ENCODE measurements at places on chromosomes 4 and X.

DNA sequence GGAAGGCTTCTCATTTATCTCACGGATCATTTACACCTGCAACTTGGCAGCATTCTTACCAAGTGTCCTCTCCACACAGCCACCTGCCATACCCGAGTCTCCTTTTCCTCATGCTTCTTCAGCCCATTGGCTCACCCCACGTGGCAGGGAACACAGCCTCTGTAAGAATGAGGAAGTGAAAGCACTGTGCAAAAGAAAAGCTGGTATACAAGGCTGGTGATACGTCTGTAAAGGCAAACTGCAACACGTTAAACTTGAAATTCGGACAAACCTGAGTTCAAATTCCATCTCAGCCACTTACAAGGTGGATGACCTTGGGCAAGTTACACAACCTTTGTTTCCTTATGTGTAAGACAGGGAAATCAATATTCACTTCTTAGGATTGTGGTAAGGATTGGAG, 164.0 kb upstream of the RASGEF1B start:
- DNase-seq: no peak

GRCh38 chrX:17590892-17591740, 146.2 kb upstream of the SCML1 start:
- DNase-seq: no peak

GRCh38 chr4:21947791-21948346, 703 bp downstream of the KCNIP4 start:
- DNase-seq: no peak

GRCh38 chr4:5959211-5959982, 58.8 kb downstream of the C4orf50 start:
- DNase-seq: no peak

DNA sequence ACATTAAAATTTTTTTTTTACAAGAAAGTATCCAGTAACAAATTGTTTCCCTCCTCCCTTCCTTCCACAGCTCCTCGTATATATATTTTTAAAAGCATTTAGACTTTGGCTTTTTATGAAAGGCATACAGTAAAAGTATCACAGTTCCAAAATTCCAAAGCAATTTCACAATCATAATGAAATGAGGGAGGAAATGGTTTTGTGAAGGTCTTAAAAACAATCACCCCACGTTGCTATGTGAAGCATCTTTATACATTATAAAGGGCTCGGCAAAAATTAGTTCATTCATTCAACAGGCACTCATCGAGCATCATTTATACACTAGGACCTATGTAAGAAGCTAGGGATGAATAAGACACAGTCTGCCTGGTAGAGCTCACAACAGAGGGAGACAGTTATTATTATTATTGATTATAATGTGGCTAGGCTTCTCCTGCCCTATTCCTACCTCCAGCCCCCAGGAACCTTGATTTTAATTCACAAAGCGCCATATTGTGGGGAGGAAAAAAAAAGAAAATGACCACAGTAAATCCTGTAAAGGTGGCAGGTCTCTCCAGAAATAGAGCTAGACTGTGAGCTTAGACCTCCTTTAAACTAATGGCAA, 239.9 kb downstream of the MAML3 start:
- no peak for DNase-seq

DNA sequence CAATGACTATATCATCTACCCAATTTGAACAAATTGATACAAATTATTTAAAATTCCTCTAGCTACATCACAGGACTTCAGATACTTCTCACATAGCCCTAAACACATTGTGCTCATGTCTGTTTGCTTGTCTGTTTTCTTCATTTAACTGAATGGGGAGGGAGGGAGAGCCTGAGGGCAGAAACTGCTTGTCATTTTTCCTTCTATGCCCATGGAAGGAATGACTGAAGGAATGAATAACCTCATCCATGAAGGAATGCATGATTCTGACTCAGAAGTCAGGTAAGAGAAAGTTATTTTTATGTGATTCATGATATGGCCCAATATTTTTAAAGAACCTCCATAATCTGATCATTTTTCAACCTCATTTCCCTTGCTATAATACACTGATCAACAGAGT, 418.0 kb upstream of the PITX2 start:
- no peak for DNase-seq

DNA sequence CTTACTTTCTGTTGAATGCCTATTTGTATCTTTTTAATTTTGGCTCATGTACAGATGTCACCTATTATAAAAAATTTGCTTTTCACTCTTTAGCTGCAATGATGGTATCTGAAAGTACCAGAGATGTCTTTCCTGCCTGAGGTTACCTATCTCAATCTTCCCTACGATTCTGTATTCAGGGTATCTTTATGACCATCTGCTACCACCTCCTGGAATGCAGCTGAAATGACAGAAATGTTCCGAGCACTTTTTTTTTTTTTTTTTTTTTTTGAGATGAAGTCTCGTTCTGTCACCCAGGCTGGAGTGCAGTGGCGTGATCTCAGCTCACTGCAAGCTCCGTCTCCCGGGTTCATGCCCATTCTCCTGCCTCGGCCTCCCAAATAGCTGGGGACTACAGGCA, 136.4 kb downstream of the REPS2 start:
- DNase-seq: no peak

GRCh38 chr4:169254546-169254983, 16.2 kb downstream of the SH3RF1 start:
- DNase-seq: no peak

DNA sequence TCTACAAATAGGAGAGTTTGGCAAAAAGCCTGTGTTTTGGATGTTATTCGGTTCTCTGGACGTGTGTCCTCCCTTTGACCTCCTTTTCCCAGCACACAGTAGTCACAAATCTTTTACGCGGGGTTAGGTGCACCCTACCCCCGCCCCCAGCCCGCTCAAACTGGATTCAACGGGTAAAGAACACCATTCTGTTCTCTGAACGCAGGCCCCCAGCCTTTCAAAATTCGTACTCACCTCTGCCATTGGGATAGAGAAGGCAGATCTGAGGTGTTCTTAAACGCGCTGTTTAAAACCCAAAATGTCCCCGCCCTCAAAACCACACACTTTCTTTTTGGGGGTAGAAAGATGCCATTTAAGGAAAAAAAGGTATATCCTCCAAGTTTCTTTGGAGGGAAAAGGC, 2.7 kb downstream of the LEF1 start:
- peak; percentile 22 for DNase-seq

DNA sequence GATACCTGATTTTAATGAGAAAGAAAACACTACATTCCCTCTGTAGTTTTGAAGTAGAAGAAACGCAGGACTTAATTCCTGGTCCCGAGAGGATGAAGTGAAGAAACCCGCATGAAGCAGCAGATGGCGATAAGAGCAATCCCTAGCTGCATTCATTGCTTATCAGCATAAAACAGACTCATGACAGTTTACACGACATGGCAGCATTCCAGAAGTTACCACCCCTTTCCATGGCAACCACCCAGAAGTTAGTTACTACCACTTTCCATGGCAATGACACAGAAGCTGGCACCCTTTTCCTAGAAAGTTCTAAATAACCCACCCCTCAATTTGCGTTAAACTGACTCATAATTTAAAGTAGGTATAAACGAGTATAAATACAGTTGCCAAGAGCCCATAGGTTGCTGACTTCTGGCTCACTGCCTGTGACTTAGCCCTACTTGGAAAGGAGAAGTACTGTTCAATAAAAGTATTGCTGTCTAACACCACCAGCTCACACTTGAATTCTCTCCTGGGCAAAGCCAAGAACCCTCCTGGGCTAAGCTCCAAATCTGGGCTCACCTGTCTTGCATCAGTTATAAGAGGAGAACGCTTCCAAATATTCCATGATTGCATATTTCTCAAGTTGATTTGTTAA, 5.5 kb upstream of the XAGE2 start:
- no peak for DNase-seq

DNA sequence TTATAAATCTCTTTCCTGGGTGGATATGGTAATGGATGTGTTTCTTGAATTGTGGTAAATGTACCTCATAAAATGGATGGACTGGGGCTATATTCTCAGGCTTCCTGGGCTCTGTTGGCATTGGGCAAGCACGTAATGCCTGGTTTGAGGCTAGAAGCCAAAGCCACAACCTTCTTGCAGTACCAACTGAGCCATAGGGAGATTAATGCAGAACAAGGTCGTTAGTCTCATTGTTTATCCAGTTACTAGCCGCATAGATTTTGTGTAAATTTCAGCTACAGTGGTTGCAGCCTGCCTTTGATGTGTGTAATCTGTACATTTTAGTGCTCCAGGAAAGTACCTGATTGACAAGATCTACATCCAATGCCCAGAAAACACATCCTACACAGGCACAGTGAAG, 7.2 kb upstream of the LEF1 start:
- no peak for DNase-seq

DNA sequence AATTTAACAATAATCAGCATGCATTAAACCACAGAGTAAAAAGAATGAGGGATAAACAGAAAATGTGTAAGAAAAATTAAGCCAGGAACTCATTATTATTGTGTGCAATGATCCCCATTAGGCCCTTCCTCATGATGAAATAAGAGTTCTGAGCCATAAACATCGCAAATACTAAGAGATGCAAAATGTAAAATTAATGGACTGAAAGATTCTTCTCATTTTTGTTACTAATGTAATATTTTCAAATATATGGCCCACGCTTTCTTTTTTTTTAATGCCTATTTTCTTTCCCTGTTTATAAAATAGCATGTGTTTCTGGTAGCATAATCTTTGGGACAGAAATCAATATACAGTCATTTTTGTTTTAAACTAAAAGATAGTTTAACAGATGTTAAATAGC, 281.0 kb downstream of the PDGFC start:
- no peak for DNase-seq

- DNase-seq: no peak
These were observed 101.6 kb upstream of the MAP9 start for GRCh38 chr4:155478336-155478835.

DNA sequence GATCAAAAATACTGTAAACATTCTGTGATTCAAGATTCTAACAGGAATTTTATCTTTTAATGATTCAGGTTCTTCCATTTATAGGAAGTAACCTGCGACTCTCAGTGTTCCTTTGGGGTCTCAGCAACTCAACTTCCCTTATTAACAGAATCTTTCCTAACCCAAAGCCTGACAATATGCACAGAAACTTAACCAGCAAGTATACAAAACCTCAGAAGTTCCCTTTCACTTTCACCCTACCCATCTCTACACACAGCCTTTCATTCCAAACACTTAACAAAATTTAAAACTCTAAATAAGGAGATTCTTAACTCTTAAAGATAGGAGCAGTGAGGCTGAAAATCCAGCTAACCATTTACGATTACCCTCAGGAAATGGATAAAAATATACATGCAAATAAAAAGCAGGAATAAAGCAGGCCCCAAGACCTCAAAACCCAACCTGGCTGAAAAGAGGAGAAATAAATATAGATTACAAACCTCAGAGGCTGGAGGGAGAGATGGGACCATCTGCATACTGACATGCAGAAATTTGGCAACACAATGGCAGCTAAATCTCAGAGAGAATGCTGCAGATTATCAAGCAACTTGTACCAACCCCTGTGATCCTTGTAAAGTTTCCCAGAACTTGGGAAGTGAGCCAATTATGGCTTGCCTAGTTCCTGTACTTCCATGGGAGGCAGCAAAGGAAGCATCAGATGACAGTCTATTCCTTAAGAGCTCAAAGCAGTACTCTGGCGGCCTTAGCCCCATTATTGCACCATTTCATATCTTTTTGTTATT, 101.0 kb downstream of the ATP11C start:
- no peak for DNase-seq

DNA sequence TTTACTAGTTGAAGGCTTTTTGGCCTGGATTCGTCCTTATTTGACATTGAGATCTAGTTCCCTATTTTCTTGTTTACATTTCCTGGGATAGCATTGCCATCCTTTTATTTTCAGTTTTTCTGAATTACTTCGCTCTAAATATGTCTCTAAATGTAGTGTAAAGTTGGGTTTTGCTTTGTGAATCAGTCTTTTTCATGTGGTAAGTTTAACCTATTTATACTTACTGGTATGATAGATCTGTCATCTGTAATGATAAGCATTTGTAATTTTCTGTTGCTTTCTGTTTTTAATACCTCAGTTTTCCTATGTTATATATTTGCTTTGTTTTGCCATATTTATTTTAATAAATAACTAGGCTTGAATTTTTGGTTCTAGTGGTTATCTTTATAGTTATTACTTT, 6.7 kb downstream of the PDK3 start:
- DNase-seq: no peak

GRCh38 chr4:6926081-6926480, 16.5 kb downstream of the TBC1D14 start:
- DNase-seq: no peak

GRCh38 chr4:112753333-112753732, 116.4 kb downstream of the LARP7 start:
- DNase-seq: no peak

- no peak for DNase-seq
These were observed 120.0 kb downstream of the LUZP4 start for GRCh38 chrX:115409551-115409950.

- no peak for DNase-seq
These were observed 41.3 kb downstream of the KIF4A start for GRCh38 chrX:70331161-70331560.

DNA sequence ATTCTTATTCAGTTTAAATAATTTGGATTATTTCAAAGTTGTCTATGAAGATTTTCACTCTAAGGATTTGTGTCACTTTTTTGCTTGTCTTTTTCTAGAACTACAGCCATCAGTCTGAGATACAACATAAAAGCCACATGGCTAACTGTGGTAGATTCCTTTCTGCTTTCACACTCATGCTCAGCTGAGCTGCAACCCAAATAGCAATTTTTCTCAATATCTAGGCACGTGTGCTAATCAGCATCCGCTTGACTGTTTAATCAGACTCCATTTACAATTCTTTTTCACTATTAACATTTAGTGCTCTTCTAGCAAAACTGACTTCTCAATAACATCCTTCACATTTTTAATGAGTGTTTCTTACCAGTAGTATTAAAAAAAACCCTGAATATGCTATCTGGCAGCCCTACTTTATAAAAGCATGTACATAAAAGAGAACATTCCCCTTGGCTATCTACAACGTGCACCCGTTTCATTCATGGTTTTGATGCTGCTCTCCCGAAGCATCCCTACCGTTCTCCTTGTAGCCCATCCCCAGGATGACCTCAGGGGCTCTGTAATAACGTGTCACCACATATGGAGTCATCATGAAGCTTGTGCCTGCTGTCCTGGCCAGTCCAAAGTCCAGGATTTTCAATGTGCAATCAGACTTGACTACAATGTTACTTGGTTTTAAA, 259.2 kb downstream of the MAPK10 start:
- DNase-seq: no peak

DNA sequence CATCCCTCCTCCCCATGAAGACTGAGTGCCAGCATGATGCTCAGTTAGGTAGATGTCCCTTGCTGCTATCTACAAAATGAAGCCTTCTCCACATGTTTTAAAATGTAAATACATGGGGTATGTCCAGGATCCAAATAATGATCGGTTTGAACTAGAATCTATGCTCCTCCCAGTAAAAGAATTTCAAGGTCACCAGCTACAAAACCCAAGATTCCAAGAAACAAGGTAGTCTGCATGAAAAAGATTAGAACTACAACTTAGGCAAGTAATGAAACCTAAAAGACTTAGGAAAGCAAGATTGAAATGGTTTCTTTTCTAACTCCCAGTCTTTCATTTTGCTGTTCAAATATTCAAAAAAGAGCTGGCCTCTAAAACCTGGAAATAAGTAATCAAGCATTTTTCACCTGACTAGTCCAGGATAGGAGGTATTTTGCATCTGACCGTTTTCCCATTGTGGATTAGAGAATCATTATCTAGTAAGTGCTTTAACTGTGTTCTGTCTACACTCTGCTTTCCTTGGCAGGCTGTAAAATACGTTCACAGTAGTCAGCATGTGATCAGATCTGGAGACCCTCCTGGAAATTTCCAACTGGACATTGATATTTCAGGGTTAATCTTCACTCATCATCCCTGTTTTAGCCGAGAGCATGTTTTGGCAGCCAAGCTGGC, 57.4 kb downstream of the CC2D2A start:
- DNase-seq: no peak

GRCh38 chr4:2135083-2135482, 76.0 kb downstream of the NAT8L start:
- DNase-seq: no peak
